ENCODE measurements at places on chromosomes 7 and 10.

DNA sequence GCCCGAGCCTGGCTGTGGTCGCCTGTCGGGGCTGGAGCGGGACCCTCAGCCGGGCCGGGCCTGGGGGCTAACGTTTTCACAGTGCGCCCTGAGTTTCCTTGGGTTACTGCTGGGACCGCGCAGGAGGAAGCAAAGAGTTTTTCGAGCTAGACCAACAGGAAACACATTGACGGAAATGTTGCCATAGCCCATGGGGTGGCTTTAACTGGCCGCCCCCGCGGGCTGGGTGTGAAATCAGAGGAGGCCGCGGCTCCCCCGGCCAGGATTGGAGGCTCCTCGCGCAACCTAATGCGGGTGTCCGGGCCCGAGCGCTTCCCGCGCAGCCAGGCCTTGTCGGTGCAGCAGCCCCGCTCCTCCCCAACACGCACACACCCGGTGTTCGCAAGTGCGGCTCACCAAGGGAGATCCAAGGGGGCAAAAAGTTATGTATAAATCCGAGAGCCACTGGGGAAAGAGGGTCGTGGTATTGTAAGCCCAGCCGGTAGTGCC, 1.9 kb downstream of the HHEX start:
- DNase-seq, result peak; percentile 88

DNA sequence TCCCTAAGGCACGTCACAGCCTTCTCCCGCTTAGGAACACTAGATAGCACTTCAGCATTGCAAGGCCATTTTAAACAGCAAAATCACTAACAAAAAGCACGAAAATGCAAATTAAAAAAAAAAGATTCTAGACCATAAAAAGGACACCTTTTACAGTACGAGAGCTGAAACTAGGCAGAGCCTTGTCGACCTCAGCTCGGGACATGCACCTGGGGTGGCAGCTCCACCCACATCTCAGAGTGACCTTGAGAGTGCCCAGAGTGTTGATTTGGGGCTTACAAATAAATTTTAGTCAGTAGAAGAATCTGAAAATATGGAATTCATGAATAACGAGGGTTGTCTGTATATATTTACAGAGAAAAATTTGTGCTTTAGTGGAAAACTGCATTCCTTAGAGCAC, 1.1 kb downstream of the MRPS24 start:
- no peak for DNase-seq

DNA sequence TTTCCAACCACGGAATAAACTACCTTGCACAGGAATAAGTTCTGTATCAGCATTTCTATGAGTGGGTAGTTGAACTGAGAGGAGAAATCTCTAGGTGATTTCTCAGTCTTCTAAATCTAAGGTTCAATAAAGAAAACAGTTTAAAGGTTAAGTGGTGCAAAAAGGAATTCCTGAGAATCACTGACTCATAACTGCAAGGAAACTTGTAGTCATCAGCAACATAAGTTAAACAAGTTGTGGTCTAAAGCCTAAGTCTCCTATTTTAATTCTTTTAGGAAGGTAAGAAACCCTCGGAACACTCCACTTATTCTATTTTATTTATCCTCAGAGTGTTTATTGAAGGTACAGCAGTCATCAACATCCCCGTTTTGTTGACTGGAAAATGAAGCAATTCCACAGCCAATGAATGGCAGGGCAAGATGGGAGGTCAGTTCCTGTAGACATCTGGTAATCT, 92.4 kb upstream of the PIK3CG start:
- DNase-seq, result peak; percentile 85

- DNase-seq, result no peak
These were observed 28.1 kb downstream of the HKDC1 start for GRCh38 chr10:69248117-69248730.

DNA sequence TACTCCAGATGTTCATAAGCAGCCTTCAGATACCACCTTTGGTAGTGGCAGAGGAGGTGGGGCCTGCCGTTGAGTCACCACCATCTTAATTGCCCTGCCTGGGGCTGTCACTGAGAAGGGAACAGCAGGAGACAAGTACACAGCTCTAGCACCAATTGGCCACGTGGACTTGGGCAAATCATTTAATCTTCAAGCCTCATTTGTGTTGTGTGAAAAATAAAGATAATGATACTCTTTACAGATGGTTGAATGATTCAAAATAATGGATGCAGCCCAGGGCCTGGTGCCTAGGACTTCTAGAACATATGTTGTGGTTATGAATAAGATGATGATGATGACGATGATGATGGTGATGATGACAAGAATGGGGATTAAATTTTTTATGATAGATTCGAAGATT, 111.9 kb upstream of the ADAM12 start:
- no peak for DNase-seq

DNA sequence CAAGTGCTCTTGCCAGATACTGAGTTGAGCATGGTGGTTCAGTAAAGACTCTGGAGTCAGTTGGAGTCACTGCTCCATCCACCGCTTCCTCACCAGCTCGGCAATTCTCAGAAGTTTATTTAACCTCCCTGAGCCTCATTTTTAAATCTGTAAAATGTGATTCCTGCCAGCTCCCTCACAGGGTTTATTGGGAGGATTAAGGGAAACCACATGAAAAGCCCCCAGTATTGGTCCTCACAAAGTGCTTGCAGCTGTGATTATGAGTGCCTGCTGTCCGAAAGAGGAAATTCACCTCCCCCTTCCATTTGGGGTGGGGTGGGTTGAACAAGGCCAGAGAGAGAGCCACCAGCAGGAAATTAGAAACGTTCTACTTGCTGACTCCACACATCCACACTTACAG, 99.0 kb downstream of the AOAH start:
- DNase-seq, result no peak

GRCh38 chr10:51773681-51774080, 74.3 kb upstream of the CSTF2T start:
- no peak for DNase-seq

- peak; percentile 12 for DNase-seq
These were observed 36.8 kb upstream of the R3HCC1L start for GRCh38 chr10:98097616-98098015.

DNA sequence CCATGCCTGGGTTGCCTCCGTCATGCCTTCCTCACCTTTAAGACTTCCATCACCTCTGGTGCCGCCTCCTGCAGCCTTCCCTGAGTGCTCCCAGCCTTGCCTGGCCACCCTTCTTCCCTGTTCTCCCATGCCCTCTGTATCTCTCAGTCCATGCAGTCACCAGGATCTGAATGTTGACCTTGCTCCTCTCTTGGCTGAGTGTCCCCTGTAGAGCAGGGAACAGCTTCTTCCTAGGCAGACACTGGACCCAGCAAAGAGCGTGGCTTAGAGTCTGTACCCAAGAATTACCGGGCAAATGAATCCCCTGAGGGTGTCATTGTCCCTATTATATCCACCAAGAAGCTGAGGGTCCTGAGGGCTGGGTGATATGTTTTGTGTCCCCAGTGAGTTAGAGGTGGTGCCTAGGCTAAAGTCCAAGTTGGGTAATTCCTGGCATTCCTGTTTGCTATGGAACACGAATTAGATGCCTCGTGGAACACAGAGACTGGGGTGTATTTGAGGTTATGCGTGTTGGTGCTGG, 505.6 kb downstream of the RPS24 start:
- no peak for DNase-seq

DNA sequence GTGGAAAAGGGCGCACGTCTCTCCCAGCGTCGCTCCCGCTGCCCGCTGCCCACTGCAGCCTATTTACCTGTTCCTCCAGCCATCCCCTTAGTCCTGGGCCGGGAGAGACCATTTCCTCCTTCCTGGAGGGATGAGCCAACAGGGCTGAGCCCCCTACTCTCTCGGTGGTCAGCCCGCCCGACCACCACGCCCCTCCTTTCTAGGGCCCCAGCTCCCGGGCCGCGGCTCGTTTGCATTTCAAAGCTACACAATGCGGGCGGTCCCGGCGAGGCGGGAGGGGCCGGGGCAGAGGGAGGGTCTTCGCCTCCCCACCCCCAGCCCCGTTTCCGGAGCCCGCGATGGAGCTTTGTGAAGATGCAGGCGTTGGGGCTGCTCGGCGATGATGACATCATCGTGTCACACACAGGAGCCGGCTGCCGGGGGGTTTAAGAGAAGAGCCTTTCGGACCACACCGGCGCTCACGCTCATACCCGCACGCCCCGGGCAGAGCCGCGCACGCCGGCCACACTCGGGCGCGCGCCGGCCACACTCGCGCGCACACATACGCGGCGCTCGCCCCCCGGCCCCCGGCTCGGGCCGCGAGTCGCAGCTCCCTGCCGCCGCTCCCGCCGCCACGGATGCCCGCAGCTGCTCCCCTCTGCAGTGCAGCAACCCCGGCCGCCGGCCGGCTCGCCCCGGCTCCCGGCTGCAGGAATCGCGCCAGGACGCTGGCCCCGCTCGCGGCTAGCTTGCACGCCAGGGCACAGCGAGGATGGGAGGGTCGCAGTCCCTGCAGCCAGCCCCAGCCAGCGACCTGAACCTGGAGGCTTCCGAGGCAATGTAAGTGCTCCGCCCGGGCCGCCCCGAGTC, 107.7 kb upstream of the BTBD16 start:
- DNase-seq, result peak; percentile 61

DNA sequence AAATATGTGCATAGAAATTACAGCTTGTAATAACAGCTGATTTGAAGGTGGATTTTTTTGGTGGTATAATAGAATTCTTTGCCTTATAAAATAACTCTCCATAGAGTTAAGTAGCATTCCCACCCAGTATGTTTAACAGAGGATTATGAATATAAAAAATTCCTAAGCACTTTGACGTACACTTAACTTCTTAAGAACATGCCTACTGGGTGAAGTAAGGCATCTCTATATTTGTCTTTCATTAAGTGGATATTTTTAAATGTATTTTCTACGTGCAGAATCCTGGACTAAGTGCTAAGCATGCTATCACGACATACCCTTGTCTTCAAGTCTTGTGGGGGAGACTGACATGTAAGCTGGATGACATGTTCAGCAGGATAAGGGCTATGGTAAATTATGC, 217.7 kb upstream of the BMPER start:
- DNase-seq, result no peak

GRCh38 chr10:123133541-123134342, 2.0 kb upstream of the HMX3 start:
- no peak for DNase-seq

DNA sequence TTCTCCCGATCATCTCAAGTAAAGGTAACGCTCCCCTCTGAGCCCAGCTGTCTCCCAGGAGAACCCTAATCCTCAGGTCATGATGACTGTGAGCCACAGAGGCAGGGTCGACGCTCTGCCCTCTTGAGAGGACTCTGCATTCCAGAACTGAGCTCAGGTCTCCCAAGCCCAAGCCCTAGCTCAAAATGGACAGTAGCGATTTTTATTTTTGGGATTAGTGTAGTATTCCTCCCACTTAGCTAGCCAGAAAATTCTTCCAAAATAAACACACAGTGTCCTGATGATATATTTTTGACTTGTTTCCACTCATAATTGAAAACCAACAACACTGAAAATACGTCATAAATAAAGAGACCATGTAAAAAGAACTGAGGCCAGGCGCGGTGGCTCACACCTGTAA, 462.0 kb upstream of the MGMT start:
- DNase-seq, result no peak

DNA sequence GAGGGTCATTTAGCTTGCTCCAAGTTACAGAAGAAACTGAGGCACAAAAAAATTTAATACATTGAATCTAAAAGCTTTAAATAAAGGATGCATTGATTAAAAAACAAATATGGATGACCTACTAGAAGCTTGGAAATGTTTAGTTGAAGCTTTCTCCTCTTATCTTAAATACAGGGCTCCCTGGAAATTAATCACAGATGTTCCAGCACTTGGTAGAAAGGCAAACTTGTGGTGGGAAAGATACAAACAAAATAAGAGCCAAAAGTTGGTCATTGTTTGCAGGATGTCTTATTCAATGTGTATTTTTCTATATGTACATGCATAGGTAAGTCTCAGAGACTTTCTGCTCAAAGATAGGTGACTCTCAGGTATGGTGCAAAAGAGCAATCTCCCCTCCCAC, 40.7 kb upstream of the LYZL1 start:
- DNase-seq, result no peak

GRCh38 chr10:63716016-63716580, 194.9 kb downstream of the REEP3 start:
- DNase-seq, result peak; percentile 21

- no peak for DNase-seq
These were observed 118.9 kb downstream of the RAB11FIP2 start for GRCh38 chr10:117927871-117928270.

- peak; percentile 89 for DNase-seq
These were observed 9.2 kb downstream of the ITPRIP start for GRCh38 chr10:104328896-104329710.

DNA sequence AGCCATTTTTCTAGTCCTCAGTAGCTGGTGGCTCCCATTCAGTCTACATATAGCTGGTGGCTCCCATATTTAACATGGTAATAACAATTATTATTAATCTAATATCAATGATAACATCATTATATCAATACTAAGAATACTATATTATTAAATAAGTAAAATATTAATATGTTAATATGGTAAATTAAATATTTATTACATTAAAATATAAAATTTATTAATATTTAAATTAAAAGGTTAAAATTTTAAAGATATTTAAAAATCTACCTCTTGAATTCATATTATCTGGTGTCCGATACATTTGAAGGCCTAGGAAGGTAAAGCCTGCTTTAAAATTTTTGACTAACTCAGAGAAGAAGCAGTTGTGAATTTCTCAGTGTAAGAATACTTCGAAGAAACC, 69.8 kb downstream of the SPAG6 start:
- DNase-seq, result no peak

DNA sequence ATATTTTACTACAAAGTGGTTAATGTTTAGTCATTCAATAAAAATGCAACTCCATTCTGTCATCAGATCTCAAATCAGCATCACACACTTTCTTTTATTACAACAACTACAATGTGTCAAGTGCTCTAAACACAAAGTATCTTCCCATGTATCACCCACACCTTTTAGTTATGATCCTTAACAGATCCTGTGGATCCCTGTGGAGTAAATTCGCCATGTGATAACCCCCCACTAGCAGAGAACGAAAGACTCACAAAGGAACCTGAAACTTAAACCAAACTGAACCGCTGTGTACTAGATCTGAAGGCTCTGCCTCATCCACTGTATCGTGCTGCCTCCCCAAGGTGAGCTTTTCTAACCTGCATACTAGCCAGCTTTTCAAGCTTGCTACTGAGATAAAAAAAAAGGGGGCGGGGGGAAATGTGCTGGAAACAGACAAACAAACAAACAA, 1.7 kb downstream of the DPY19L1 start:
- DNase-seq, result peak; percentile 50

DNA sequence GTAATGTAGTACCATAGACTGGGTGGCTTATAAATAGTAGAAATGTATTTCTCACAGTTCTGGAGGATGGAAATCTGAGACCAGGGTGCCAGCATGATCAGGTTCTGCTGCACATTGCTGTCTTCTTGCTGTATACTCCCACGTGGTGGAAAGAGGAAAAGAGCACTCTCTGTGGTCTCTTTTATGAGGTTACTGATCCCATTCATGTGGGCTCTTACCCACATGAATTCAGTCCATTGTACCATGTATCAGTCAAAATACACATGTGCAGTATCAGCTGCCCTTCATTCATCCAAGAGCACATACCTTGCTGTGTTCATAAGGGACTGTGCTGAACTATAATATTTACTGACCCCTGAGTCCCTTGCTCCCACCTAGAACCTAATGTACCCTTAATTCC, 17.1 kb downstream of the PNLIPRP2 start:
- no peak for DNase-seq

DNA sequence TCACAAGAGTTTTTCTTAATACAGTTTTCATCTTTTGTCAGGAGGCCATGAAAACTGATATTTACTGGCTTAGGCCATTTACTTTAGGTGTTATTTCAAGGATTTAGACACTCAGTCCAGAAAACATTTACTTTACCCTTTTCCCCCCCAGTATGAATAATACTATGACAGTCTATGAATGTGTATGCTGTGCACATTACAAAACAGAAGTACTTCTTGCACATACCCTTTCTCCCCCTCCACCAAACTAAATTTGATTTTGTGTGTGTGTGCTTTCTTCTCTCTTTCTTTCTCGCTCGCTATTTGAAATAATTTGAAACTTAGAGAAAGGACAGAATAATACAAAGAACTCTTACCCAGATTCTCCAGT, 41.3 kb downstream of the RBM33 start:
- no peak for DNase-seq
